ENCODE measurements at places on chromosomes 13 and 19. TPM values are rescaled to one million over a fixed set of nuclear protein-coding genes. Genes with fewer than 3 reads are reported as not detected.

The CGB5 gene
- total RNA-seq, result not detected

- no peak for DNase-seq
Measured at GRCh38 chr13:66033924-66034323, 1196.2 kb downstream of the PCDH9 start.

DNA sequence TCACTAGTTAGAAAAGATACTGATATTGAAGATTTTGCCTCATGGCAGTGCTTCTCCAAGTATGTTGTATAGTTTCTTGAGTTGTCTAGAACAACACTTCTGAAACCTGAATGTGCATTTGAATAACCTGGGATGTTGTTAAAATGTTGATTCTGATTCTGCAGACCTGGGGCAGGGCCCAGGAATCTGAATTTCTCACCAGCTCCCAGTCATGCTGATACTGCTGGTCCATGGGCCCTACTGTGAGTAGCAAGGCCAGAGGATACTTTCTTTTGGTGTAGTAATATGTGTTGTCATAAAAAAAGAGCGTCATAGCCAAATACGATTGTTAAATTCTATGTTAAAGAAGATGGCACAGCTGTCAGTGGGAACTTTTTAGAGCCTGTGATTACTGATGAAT lies 41.6 kb upstream of the C1QTNF9 start:
- DNase-seq, result no peak

GRCh38 chr13:36108954-36109353 lies 22.2 kb downstream of the DCLK1 start:
- no peak for DNase-seq

The ZNF730 gene
- 1.8 TPM for total RNA-seq

The ZNF701 gene
- 8.9 TPM for total RNA-seq

GRCh38 chr13:25930653-25931052 lies 121.2 kb downstream of the SHISA2 start:
- no peak for DNase-seq

- no peak for DNase-seq
Measured at GRCh38 chr13:108768035-108768434, 138.6 kb downstream of the MYO16 start.

- DNase-seq, result no peak
Measured at GRCh38 chr19:2902590-2903218, 2.0 kb downstream of the ZNF57 start.

- DNase-seq, result no peak
Measured at GRCh38 chr13:102626928-102627327, 30.1 kb downstream of the TPP2 start.

GRCh38 chr13:30345426-30346100 lies 38.2 kb upstream of the KATNAL1 start:
- DNase-seq, result no peak

Data from lung microvascular endothelial cell (primary cell).